ENCODE measurements at places on chromosomes 5 and 9.
A peak's percentile ranks its signal among the peaks of the same experiment; 100 is the strongest.

- DNase-seq = no peak
Observed at GRCh38 chr5:102529031-102529430, 30.2 kb upstream of the SLCO6A1 start.

DNA sequence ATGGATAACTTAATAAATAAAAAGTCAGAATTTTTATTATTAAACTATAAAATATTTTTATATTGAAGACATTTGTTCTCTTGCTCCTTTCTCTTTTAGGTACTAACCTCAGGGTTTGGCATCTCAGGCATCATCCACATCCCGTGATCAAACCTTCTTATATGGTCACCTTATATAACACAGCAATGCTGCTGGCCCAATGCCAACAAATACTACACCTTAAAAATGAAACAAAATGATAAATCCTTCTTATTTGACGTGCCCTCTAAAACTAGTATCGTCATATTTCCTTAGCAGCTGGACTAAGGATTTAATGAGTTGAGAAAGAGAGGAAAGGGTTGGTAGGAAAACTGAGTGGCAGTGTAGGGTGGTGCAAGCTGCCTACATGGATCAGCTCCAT lies 56.6 kb downstream of the NDUFAF2 start:
- DNase-seq = no peak

DNA sequence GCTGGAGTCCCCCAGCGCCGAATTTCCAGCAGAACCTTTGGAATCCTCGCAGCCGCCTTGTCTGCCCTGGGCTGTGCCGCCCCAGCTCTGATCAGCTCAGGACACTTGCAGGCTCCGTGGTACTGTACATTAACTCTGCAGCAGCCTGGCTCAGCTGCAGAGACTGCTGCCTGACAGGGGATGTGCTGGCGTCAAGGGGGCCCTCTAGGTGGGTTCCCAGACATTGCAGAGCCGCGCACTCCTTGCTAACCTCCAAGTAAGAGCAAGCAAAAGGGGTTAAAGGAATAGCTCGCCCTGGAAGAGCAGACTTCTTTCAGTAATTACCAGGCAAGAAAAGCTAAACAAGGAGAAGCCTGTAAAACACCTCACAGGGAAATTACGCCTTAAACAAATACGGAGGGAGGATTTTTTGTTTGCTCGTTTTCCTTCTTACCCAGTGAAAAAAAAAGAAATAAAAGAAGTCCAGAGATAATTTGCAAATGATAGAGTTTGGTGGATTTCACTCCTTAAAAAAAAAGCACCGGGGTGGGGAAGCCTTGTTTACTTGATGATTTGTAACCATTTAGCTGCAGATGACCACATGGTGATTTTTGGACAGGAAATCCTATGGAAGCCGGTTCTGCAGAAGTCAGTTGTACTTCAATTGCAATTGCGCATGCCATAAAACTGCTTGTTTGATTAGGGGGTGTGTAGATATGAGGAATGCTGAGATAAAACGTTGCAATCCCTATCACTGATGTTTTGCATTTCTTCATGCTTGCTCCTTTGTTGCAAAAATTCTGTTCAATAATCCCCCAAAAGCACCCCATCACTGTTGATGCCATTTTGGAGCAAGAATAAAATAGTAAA lies 305.8 kb downstream of the PDE4D start:
- DNase-seq = peak; percentile 84

- DNase-seq = no peak
Observed at GRCh38 chr9:132062806-132063205, 16.9 kb downstream of the MED27 start.

- DNase-seq = no peak
Observed at GRCh38 chr5:756171-756570, 28.4 kb downstream of the ZDHHC11B start.

DNA sequence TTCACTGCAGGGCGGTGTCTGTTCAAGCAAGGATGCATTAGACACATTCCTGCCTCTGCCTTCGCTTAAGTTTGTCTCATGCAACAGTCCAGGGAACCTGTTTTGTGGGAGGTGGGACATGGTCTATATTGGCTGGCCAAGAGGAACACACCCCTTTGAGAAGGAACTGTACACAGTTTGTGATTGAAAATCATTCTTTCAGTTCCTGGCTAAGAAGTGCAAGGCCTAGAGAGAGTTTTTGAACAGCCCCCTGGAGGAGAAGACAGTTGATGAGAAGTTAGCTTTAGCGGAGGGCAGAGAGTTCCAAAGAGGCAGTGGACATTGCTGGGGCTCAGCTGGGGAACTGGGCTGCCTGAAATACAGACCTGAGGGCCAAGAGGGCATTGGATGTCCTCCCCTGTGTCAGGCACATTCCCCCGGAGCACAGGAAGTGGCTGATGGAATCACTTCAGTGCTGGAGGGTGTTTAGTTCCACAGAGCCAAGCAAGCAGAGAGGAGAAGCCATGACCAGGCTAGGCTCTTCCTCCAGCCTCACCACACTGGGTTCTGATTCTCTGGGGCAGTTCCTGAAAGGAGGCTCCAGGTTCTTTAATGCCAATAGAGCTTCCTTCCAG lies 66.6 kb downstream of the RGS3 start:
- no peak for DNase-seq

GRCh38 chr5:126437721-126438120 lies 14.5 kb downstream of the GRAMD2B start:
- DNase-seq = no peak

DNA sequence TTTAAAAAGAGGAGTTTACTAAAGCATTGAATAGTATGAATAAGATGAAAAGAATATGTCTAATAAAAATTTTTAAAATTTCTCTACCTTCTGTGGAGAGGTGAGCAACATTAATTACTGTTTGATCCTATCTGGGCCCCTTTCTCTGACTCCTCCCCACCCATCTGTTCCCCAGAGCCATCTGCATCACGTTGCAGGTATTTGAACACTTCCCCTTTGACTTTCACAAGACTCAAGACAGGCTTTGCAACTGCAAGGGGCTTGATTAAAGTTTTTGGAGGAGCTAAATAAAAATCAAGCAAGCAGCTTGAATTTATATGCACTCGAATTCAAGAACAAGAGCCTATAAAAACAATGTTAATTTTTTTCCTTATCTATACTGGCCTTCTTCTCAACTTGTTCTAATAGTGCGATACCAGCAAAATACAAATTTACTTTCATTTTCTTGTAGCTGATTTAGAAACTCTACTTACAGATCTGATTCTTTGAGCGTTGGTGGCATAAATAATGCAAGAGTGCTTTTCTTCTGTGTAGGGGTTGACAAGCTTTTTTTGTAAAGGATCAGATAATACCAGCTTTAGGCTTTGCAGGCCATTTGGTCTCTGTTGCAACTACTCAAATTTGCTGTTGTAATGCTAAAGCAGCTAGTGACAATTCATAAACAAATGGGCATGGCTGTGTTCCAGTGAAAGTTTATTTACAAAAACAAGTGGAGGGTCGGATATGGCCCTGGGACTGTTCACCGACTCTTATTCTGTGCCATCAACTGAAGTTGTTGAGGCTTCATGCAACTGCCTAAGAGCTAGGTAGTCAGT lies 21.2 kb downstream of the TXNDC8 start:
- DNase-seq = no peak
